ENCODE measurements at places on chromosomes 3 and 15. TPM values are rescaled to one million over a fixed set of nuclear protein-coding genes. Genes with fewer than 3 reads are reported as not detected.

Gene CCDC39
- total RNA-seq, result not detected

Gene SPINK8
- total RNA-seq, result not detected

Gene RTP1
- total RNA-seq, result 0.04 TPM

Gene CKMT1A
- total RNA-seq, result not detected

Gene EHHADH
- total RNA-seq, result 2.3 TPM

Gene TM6SF1
- total RNA-seq, result 33.9 TPM

Gene ANKRD63
- total RNA-seq, result 0.22 TPM

Gene PTX3
- 5.6 TPM for total RNA-seq

Gene GOLGA8J
- total RNA-seq, result 0.09 TPM

Gene IL20RB
- 0.84 TPM for total RNA-seq

Gene P2RY1
- total RNA-seq, result 6.8 TPM

Gene LARP6
- 12.6 TPM for total RNA-seq

Gene OXTR
- 0.53 TPM for total RNA-seq

Gene GAP43
- 4.3 TPM for total RNA-seq

Gene SAMMSON
- total RNA-seq, result 0.04 TPM

Gene SV2B
- total RNA-seq, result 3.1 TPM

Gene CX3CR1
- total RNA-seq, result 1.5 TPM

Gene DET1
- total RNA-seq, result 8.4 TPM

Gene SI
- not detected for total RNA-seq

Gene GPR160
- total RNA-seq, result 1.2 TPM

Gene FOXL2NB
- total RNA-seq, result not detected

Gene TMEM41A
- 13.9 TPM for total RNA-seq

Gene ZNF660
- total RNA-seq, result 6.2 TPM

Gene PPP1R14D
- total RNA-seq, result not detected

Gene CPA3
- 3.1 TPM for total RNA-seq

Gene DISP2
- 0.75 TPM for total RNA-seq

Gene NR1I2
- total RNA-seq, result 0.27 TPM

Gene ARL13B
- 7.3 TPM for total RNA-seq

Gene STRA6
- total RNA-seq, result 0.40 TPM

Gene NLGN1
- 8.5 TPM for total RNA-seq

Gene P2RY12
- 1.1 TPM for total RNA-seq

Gene TP63
- total RNA-seq, result 7.0 TPM

Gene SLC24A5
- 0.04 TPM for total RNA-seq

Gene WWTR1
- total RNA-seq, result 35.5 TPM

Gene ROBO2
- total RNA-seq, result 7.2 TPM
